ENCODE measurements at places on chromosomes 5 and 9.

DNA sequence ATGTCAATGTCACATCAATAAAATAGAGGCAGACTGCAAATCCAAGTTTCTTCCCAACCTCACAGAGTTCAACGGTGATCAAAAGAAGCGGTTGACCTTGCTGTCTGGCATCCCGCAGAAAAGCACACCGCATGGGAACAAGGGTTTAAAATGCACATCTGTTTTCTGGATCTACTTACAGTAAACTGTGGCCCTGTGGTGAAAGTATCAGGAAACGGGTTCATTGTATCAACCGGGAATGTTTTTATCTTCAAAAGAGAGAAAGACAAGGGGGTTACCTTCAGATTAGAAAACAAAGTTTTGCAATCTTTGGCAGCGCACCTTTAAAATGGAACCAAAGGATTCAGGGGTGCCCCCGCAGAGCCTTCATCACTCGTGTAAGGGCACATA lies 15.5 kb upstream of the FRRS1L start:
- DNase-seq: no peak

- DNase-seq: peak; percentile 33
These were observed 60.3 kb downstream of the UBAP2 start for GRCh38 chr9:33988219-33988890.

DNA sequence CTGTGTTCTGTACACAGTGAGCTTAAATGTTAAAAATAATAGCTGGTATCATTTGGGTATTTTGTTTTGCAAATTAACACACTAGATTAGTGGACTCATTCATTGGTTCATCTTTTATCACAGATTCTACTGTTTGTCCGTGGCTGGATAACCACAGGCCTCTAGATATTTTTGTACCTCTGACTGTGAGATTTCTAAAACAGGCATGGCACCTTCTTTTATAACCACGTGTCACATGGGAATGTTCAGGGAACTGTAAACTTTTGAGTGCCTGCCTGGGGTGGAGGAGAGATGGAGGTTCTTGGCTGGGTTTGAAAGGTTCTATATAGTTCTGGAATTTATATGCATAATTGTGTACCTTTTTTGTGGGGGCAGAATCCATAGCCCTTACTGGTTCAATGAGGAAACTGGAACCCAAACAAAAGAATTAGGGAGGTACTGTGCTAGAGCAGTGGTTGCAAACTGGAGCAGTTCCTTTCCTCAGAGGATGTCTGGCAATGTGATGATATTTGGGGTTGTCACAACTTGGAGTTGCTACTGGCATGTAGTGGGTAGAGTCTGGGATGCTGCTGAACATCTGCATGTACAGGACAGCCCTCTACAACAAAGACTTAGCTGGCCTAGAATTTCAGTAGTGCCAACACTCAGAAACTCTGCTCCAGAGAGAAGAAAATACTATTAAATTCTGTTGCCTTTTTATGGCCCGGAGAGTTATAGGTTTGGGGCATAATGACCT lies 16.9 kb downstream of the TLE4 start:
- no peak for DNase-seq

DNA sequence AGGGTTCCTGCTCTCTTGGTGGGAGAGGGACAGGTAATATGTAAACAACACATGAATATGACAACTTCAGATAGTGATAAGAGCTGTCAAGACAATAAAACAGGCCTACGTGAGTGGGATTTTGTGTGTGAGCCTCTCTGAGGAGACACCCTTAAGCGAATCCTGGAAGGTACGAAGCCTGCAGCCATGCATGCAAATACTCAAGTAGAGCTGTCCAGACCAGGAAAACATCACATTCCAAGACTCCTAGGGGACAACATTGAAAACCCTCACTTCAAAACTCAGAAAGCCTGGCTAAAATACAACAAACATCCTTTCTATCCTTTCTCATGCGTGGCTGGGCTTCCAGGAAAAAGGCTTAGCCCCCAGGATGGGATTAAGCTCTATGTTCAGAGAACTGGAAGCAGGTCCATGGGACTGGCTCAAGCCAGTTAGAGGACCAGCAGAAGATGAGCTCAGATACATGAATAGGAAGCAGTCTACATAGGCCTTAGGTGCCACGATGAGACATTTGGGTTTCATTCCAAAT lies 124.8 kb upstream of the IQGAP2 start:
- DNase-seq: no peak

DNA sequence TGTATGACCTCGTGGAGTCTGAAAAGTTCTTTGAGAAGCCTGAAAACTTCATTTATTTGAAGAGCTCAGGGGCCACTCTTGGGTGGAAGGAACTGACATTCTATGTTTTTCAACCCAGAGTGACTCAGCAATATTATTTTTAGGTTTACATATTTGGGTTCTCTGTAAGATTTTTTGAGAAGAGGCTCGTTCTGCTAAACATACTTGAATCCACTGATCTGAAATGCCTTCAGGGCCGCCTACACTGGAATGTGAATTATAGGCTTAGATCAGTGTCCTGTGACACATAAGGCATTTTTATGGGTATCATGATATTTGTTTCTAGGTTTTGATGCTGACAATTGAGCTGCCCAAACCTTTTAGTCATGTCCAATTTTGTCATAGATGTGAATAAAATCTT lies 86.2 kb downstream of the PSAT1 start:
- no peak for DNase-seq

DNA sequence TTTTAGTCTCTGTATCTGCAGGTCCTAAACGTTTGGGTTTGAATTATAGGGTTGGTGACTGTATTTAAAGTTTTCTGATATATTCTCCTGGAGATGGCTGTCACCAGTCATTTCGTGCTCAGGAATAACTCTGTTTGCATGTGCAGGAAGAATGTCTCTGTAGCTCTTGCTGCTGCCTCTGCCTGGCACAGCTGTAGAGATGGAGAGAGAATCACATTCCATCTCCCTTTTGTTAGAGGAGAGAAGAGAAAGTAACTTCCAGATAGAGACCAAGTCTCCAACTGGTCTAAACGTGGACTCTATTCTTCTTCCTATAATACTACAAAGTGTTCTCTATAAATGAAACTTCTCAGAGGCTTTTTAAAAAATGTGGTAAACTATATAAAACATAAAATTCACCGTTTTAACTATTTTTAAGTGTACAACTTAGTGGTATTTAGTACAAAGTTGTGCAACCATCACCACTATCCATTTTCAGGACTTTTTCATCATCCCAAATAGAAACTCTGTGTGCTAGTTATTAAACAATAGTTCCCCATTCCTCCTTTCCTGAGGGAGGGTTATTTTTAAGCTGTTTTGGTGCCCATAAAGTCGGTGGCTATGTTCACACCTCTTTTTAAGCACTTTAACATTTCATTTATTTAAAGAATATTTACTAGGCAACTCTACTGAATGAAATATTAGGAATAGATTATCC lies 20.7 kb upstream of the STARD4 start:
- no peak for DNase-seq

GRCh38 chr5:164234321-164234720 lies 728.9 kb downstream of the MAT2B start:
- no peak for DNase-seq

- DNase-seq: no peak
These were observed 55.2 kb downstream of the DROSHA start for GRCh38 chr5:31476738-31477141.

GRCh38 chr9:35237311-35237710 lies 75.5 kb downstream of the UNC13B start:
- no peak for DNase-seq

- no peak for DNase-seq
These were observed 200.2 kb downstream of the PLK2 start for GRCh38 chr5:58259685-58260152.

- no peak for DNase-seq
These were observed 764.7 kb upstream of the ARRDC3 start for GRCh38 chr5:92147798-92148197.

DNA sequence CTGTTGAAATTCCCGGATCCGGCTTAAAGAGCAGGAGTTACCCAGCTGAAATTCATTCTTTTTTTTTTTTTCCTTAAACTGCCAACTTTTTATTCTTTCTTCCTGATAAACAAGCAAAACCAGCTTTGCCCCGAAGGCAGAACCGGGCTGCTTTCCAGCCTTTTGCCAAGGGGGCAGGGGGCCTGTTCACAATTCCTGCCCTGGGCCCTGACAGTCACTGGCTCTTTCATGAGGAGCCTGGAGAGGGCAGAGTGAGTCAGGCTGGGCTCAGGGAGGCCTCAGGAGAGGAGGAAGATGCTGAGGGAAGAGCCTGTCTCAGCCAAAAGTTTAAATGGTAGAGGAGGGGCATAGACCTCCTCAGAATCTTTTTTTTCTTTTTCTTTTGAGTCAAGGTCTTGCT lies 4.8 kb downstream of the GLIPR2 start:
- no peak for DNase-seq

- no peak for DNase-seq
These were observed 159.5 kb downstream of the RAPGEF6 start for GRCh38 chr5:131475541-131475941.

DNA sequence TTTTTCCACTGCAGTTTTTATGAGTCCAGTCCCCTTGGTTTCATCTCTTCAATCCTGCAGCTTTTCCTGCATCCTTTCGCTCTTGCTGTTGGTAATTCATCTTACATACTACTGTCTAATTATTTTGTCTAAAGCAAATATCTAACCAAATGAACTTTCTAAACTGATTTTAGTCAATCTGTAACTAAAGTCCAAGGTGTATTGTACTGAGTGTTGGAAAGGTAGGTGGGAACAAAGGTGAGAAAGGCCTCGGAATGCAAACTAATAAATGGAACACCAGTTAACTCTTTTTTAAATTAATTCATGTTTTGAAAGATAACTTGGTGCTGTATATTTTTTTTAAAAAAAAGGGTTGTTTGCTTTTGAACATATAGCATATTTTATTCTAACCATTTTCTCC lies 152.7 kb upstream of the CYLC2 start:
- no peak for DNase-seq

- DNase-seq: no peak
These were observed 108.8 kb upstream of the RETREG1 start for GRCh38 chr5:16725575-16725974.

DNA sequence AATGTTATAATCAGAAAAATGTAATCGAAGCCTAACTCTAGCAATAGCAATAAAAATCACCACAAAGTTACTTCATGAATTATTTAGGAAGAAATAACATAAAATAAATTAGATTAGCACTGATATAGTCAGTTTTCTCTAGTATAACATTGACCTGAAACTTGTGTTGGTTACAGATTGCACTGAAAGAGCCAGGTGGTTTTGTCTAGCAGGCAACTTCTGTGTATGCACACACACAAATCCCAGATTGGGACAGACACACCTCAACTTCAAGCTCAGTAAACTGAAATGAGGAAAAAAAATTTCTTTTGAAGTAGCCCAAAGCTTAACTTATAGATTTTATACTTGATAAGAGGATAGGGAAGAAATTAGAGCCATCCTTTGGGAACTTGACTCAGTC lies 129.3 kb downstream of the EFNA5 start:
- no peak for DNase-seq

GRCh38 chr9:91116711-91117110 lies 245.0 kb downstream of the AUH start:
- DNase-seq: no peak

GRCh38 chr5:123535648-123536047 lies 23.7 kb downstream of the CSNK1G3 start:
- DNase-seq: no peak

- DNase-seq: peak; percentile 11
These were observed 199.9 kb upstream of the CDKN2B start for GRCh38 chr9:22208846-22209585.

DNA sequence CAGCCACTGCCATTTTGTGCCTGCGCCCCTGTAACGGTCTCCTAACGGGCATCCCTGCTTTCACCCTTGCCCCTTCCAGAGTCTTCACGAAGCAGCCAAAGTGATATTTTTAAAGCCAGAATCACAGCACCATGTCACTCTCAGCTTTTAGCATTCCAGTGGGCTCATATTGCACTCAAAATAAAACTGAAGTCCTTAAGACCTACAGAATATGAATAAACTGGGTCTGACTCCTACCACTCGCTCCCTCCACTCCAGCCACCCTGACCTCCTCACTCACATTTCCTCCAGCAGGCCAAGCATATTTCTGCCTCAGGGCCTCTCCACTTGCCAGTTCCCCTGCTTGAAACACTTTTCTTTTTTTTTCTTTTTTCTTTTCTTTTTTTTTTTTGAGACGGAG lies 2.4 kb upstream of the PDLIM7 start:
- DNase-seq: no peak

GRCh38 chr5:15763754-15764153 lies 263.8 kb downstream of the FBXL7 start:
- DNase-seq: no peak

- no peak for DNase-seq
These were observed 42.1 kb downstream of the SARDH start for GRCh38 chr9:133696071-133696472.

DNA sequence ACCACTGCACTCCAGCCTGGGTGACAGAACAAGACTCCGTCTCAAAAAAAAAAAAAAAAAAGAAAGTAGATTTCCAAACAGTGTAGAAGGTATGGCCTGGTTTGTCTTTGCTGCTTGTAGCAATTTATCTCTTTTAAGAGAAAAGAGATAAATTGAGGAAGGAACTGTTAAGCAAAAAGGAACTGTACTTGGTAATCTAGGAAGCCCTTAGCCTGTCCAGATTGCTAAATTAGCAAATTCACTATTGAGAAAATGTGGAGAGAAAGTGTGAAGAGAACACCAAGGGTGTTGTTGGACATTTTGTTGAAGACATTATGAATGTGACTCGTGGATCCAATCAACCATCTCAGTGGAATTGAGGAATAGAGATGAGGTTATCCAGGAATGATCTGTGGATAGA lies 13.0 kb upstream of the SUSD3 start:
- no peak for DNase-seq

- DNase-seq: no peak
These were observed 64.5 kb downstream of the CEP120 start for GRCh38 chr5:123358751-123359150.

- no peak for DNase-seq
These were observed 1043.0 kb upstream of the C9orf72 start for GRCh38 chr9:28616310-28616709.

DNA sequence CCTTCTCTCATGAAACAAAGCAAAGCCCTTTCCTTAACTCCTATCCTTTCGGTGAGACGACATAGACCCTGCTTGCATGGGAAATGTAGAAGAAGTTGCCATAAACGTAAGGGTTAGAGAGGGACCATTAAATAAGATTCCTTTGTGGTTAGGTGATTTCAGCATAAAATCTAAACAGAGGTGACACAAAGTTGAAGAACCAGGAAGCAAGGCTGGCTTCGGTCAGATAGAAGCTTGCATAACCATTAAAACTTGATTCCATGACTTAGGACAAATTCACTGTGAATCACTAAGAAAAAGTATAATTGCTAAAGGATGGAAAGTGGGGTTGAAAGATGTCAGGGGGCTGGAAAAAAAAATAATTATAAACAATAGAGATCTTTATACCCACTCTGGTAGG lies 30.9 kb upstream of the ABLIM3 start:
- DNase-seq: no peak

GRCh38 chr9:129750013-129750638 lies 2.7 kb downstream of the PTGES start:
- no peak for DNase-seq
